Activated naive CD4-positive, alpha-beta T cell treated with Interleukin-2 at 50 U/mL for 16 hours (primary cell): ENCODE measurements at places on chromosomes 7 and 10.

DNA sequence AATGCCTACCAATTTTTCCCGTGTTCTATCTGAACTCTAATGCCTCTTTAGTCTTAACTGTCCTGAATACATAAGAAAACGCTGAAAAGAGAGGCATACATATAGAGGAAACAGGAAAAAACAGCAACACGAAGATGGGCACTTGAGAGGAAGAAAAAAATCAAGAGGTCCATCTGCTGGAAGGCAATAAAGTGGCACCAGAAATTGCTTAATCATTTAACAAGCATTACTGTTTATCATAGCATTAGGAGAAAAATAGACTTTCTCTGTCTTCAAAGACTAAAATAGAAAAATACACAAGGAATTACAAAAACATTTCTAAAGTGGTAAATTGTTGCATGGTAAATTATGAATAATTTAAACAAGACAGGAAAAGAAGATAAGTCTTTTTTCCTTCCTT is 35.0 kb downstream of the NSUN6 start:
- no peak for DNase-seq

DNA sequence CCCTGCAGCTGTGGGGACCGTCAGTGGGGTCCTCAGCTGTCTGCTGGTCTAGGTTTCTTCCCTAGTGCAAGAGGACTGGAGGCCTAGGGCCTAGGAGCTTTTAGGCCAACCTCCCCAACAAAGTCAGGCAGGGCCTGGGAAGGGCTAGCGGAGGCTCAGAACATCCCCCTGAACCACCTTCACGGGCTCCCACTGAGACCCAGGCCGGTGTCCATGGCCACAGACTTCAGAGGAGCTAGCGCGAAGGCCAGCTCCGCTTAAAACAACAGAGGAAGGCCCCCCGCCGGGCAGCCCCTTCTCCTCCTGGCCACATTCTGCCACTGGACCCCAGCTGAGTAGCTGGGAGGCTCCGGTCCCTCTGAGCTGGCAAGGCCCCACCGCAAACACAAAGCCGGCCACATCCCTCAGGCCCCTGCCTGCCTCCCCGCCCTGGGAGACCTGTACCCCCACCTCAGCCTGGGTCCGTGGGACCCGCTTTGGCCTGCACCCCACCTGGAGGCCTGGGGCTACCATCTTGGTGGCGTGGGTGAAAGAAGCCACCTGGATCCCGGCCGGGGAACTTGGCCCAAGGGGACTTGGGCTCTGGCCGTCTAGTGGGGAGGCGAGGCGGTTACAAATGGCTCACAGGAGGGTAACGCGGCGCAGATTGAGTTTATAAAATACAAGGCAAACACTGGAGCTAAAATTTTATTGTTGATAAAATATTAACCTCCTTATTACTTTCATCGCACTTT is 5.4 kb upstream of the UNCX start:
- no peak for DNase-seq

- no peak for DNase-seq
Observed at GRCh38 chr7:122468945-122469344, 164.4 kb upstream of the FEZF1 start.

GRCh38 chr7:36286226-36286625 is 103.4 kb upstream of the ANLN start:
- DNase-seq = peak; percentile 54

DNA sequence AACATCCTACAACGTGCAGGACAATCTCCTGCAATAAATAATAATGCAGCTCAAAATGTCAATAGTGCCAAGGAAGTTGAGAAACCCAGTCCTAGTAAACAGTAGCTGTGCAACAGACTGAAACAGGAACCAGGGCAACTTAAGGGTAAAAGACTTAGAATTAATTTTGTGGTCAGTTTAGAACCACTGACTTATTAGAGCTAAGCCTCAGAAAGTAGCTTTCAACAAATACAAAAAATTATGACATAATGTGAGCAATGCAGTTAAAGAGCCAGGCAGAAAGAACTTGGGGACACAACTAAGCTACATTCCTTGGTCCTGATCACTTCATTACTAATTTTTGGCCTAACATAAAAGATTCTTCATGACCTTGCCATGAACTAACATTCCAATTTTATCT is 195.4 kb downstream of the MACC1 start:
- DNase-seq = no peak

- no peak for DNase-seq
Observed at GRCh38 chr10:110487411-110488331, 10.0 kb upstream of the DUSP5 start.

DNA sequence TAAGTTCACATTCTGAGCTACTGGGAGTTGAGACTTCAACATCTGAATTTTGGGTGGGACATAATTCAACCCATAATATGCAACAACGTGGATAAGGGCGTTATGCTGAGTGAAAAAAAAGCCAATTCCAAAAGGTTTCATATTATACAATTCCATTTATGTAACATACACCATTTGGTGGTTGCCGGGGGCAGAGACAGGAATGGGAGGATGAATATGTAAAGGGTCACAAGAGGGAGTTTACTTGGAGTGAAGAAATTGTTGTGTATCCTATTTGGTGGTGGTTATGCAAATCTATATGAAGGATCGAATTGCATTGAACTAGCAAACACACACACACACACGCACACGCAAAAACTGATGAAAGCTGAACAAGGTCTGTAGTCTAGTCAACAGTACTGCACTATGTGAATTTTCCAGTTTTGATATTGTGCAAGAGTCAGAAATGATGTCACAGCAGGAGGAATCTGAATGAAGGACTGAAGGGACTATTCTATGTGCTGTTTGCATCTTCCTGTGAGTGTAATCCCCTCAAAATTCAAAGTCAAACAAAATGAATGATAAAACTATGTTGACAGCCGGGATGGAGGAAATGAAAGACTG is 249.2 kb upstream of the HABP2 start:
- DNase-seq = no peak

DNA sequence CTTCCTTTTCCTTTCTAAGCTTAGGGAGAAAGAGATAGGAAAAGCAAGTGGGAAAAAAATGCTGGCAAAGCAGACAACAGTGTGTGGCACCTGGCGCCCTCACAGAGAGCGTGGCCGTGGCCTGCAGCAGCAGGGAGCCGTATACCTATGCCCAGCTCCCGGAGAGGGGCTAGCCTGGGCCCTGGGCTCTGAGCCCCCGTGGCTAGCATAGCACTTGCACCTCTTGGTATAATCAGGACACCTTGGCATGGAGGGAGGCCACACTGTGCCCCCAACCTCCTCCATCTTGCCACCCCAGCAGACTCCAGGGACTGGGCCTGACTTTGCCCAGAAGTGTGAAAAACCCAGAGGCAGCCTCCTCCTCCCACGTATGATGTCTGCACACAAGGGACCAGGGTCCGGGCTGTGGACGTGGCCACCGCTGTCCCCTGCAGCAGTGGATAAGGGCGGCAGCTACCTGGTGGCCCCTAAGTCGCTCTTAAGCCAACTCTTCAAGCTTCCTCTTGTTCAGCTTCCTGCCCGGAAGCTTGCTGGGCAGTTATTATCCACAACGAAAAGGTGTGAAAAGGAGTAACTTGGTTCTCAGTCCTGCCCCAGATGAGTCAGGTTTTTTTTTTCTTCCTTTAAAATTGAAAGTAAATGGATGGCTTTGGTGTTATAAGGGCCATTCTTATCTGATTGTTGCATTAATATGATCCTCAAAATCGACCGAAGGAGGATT is 249.1 kb upstream of the PITRM1 start:
- no peak for DNase-seq

- no peak for DNase-seq
Observed at GRCh38 chr10:113475381-113475807, 77.5 kb upstream of the HABP2 start.

DNA sequence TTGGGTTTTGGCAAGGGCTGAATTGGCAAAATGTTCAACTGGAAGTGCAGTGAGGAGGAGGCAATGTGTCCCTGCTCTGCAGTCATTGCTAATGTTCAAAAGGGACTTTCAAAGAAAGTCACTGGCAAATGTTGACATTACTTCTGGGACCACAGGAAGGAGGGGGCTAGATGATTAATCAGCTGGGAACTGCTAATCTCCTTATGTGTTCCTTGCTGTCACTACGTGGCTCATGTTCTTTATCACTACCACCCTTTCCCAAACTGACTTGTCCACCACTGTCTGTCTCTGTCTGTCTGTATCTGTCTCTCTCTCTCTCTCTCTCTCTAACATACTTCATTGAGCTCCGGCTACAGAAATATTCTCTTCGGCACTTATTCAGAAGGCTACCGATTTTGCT is 86.9 kb upstream of the MTPN start:
- no peak for DNase-seq

- DNase-seq = no peak
Observed at GRCh38 chr10:26439406-26440087, 1.4 kb downstream of the APBB1IP start.

DNA sequence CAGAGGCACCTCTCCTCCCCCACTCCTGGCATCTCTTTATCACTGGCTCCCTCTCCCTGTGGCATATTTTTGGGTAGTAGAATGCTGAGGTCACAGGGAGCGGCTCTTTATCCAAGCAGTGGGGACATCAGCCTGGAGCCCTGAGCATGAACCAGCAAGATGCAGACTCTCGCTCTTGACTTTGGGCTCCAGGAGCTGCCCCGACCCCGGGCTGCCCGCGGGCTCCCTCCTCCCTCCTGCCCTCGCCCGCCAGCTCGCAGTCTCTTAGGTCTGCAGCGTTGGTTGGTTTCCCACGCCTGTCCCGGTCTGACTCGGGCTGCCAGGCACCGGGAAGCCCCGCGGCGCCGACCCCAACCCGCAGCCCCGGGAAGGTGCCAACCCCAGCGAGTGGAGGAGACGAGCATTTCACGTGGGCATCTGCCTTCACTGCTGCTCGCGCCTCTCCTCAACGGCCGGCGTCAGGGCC is 1.3 kb downstream of the INSYN2A start:
- no peak for DNase-seq

DNA sequence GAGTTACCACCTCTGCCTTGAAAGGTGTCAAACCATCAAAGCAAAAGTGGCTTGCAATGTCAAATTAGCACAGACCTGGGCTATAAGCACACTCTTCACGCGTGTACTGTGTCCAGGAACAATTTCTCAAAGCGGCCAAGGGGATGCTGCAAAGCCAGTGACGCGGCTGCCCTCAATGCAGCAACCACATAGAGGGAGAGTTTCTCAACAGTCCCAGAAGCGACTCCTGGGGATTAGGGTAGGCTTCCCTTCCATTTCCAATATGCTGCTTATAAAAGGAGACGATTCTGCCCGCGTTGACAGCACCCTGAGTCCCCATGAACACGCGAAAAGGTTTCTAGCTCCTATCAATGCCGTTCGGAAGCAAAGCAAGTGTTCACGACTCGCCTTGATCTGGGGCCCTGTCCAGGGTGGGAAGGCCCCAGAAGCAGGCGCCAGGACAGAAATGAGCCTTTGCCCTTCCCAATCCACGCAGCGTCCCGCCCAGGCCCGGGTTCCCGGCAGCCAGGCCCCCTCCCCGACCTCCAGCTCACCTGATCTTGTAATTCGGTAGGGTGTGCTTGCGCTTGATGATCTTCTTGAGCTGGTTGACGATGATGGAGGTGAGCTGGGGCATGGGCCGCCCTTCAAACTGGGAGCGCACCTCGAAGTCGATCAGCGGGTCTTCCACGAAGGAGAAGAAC is 1.3 kb downstream of the PDZD8 start:
- DNase-seq = peak; percentile 29

DNA sequence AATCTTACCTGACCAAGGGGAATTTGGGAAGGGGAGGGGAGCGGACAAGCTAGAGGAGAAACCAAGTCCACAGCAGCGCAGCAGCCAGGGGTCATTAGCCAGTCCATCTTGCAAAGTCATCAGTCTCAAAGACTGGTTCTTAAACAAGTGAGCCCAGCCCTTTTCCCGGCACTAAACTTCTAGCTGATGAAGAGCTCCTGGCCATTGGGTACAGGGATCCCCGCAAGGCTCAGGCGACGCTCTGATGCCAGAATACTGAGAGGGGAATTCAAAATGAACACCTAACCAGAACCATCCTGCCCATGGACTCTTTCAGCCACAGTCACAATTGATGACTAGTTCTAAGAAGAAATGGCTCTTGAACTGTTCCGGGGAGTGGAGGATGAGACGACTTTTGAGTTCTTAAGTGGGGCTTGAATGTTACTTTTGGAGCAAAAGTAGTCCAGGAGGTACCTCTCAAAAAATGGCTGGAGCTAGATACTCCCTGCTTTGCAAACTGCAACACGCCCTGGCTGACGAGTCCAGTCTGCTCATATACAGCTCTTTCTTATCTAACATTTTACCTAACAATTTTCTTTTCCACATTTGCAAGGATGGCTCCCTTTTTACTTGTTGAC is 2.5 kb upstream of the TWIST1 start:
- DNase-seq = no peak

DNA sequence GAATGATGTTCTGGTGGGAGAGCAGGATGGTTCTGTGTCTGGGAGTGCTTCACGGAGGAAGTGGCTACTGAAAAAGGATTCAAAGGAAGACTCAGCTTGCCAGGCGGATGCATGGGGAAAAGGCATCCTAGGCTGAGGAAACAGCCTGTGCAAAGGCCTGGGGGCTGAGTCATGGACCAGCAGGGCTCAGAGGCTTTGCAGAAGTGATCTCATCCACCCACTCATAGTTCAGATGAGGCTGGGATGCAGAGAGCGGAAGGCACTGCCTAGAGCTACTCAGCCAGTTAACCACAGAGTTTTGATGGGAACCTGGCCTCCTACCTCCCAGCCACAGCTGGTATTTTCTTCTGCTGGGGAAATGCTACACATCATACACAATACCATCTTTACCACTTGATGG is 15.8 kb upstream of the ADAMTS14 start:
- DNase-seq = peak; percentile 52

- DNase-seq = no peak
Observed at GRCh38 chr7:148434181-148434757, 156.3 kb upstream of the C7orf33 start.

DNA sequence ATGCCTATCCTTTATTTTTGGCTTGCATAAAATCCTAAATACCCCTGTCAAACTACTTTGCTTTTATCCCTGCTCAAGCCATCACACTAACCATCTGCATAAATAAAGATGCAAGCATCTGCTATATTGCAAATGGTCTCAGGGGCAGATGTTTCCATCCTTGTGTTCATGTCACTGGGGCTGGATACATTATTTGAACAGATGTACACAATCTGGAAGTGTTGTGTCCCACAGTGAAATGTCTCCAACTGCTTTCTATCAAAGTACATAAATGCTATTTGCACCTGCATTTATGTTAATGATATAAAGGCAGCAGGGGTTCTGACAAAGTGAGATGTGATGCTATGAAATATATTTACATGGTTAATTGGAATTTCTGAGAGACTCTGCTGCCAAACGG is 163.1 kb downstream of the ZNF438 start:
- DNase-seq = no peak

GRCh38 chr7:44676776-44677175 is 70.3 kb downstream of the OGDH start:
- no peak for DNase-seq
